Activated CD4-positive, alpha-beta T cell treated with anti-CD3 and anti-CD28 coated beads, Interleukin-2, amount 10 ng/mL, durations not matched to agents 7 days and 5 days (primary cell): ENCODE measurements at places on chromosomes 7 and 10. TPM values are rescaled to one million over a fixed set of nuclear protein-coding genes. Genes with fewer than 3 reads are reported as not detected.

- no peak for DNase-seq
Observed at GRCh38 chr10:101310529-101311184, 43.3 kb upstream of the BTRC start.

GRCh38 chr10:80390740-80391139 lies 17.6 kb upstream of the PRXL2A start:
- DNase-seq, result no peak

The VWC2 gene
- total RNA-seq, result not detected

The EPHA1 gene
- 10.0 TPM for total RNA-seq

The MTURN gene
- total RNA-seq, result 4.1 TPM
